ENCODE measurements at places on chromosomes 12 and 14.

DNA sequence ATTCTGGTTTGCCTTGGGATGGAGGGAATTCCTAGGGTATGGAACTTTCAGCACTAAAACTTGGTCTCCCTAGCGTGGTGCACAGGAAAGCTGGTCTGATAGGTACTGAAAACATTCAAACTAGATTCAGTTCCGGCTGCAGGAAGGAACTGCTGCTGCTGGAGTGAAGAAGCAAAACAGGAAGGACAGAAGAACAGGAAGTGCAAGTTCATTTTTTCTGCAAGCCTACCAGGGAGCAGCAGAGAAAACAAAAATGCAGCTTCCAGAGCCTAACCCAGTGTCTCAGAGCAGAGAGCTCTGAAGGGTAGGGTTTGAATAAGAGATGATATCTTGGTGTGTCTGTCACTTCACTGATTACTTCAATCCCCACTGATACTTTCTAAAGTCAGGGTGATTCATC lies 165.2 kb downstream of the VRK1 start:
- DNase-seq = no peak

DNA sequence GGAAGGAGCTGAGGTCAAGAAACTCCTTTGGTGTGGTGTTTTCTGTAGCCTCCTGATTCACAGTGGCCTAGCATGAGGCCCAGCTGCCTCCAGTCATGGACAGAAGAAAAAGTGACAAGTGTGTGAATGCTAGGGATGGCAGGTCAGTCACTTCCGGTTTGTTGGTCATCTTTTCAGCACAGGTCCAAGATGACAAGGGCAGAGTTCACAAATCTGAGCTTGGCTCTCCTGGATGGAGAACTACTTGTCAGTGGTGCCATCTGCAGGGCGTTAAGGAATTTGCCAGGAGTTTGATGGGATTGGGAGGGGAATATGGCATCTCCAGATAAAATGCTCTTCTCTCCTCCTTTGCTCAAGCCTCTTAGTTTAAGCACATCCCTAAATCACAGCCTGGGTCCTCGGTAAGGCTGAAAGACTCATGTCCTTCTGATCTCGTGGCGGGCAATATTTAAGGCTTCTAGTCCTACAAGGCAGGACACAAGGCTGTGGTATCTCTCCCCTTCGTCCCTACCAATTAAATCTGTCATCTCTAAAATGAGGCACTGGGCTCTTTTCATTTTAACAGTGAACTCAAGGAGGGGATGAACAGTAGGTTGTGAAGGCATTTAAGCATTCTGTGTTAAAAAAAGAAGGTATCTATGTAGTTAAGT lies 10.0 kb downstream of the TUBA1B start:
- no peak for DNase-seq

GRCh38 chr12:128843538-128843937 lies 9.7 kb upstream of the GLT1D1 start:
- DNase-seq = no peak

DNA sequence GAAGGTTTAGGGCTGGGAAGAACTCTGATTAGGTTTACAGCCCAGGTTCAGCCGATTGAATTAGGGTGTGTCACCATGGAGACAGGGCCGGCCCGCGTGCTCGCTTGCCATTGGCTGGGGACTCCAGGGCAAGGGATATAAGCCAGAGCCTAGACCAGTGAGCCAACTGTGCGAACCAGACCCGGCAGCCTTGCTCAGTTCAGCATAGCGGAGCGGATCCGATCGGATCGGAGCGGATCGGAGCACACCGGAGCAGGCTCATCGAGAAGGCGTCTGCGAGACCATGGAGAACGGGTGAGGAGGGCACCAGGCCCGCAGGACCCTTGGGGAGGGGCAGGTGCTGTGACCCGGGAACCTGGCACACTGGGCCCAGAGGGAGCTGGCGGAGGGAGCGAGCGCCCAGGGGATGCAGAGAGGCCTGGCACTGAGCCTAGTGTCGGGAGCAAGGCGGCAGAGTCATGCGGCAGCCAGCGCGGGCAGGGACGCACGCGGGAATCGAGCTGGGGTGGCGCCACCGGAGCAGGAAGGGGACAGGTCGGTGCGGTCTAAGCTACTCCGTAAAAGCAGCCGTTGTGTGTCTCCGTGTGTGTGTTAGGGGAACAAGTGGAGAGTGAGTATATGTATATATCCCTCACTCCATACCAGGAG lies at the start of gene PNP:
PNP (plus strand) TSS at position 165 of the 648 bp plus-strand sequence; CDS start at position 284, 119 bp downstream.
- DNase-seq = peak; percentile 71

- no peak for DNase-seq
Measured at GRCh38 chr12:97560786-97561618, 98.4 kb downstream of the RMST start.

GRCh38 chr14:64556526-64556925 lies 6.8 kb downstream of the PPP1R36 start:
- no peak for DNase-seq

Measured in activated CD8-positive, alpha-beta memory T cell treated with anti-CD3 and anti-CD28 coated beads for 4 hours (primary cell).